ENCODE measurements at places on chromosomes 13 and 19. TPM values are rescaled to one million over a fixed set of nuclear protein-coding genes. Genes with fewer than 3 reads are reported as not detected.

The ZNF432 gene
- 6.4 TPM for total RNA-seq

The SLC17A7 gene
- not detected for total RNA-seq

The CDC37 gene
- 560 TPM for total RNA-seq

The RAB4B gene
- total RNA-seq = 13.9 TPM

The ZNF536 gene
- total RNA-seq = not detected

The TMEM255B gene
- total RNA-seq = 35.5 TPM

The ZNF534 gene
- not detected for total RNA-seq

The OR7A5 gene
- not detected for total RNA-seq

The ZNF541 gene
- total RNA-seq = not detected

The LRRC63 gene
- total RNA-seq = 0.26 TPM

The WDR62 gene
- total RNA-seq = 13.3 TPM

The KLK3 gene
- not detected for total RNA-seq

The ATP8B3 gene
- 3.9 TPM for total RNA-seq

The ZNF888 gene
- 5.2 TPM for total RNA-seq

The NCAN gene
- total RNA-seq = 0.15 TPM

The CACNG7 gene
- not detected for total RNA-seq

The ZNF112 gene
- 1.9 TPM for total RNA-seq

The SULT2A1 gene
- not detected for total RNA-seq

The SHISA7 gene
- not detected for total RNA-seq

The RFPL4AL1 gene
- not detected for total RNA-seq

The ZNF837 gene
- total RNA-seq = 12.6 TPM

Data from PC-3 (cell line).